Keratinocyte (primary cell): ENCODE measurements at places on chromosomes 16 and 17. TPM values are rescaled to one million over a fixed set of nuclear protein-coding genes. Genes with fewer than 3 reads are reported as not detected.
A peak's percentile ranks its signal among the peaks of the same experiment; 100 is the strongest.

CIBAR2 gene
- polyA plus RNA-seq = not detected in 3 replicates

RRAD gene
- 0.67 to 12.8 TPM (median 2.7 TPM) in 3 replicates for polyA plus RNA-seq

SLC6A2 gene
- 0.10 to 0.97 TPM (median 0.20 TPM) in 3 replicates for polyA plus RNA-seq

DNA sequence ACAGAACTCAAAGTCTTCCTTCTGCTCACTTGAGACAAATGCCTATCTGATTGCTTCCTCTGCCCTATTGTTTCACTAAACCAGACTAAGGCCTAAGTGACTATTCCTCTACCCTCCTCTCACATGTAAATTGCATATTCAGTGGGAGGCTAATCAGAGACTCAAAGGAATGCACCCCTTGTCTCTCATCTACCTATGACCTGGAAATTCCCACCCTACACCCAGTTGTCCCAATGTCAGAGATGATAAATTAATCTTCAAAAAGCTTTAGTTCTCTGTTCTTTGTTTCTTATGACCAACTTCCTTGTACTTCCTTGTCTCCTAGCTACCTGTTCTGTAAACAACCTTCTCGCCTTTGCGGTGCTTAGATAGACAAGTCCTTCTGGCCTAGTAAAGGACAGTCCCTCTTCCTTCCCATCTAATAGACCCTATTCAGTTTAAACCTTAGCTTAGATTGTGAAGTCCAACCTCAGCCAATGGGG is 76.0 kb downstream of the EMP2 start:
- no peak for DNase-seq

DNA sequence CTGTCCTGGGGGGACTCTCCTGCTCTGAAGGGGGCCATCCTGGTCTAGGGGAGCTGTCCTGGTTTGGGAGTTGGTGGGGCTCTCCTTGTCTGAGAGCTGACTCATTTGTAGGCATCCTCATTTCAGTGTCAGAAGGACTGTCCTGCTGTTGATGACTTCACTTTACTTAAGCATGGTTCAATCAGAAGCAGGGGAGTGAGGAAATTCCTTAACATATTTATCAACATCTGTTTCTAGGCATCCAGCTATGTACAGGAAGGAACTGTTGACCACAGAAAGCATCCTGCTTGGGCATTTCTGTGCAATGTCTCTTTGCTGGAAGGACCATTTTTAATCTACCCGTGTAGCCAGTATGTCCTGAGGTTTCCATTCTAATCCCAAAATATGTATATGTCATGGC is 502.7 kb upstream of the HSBP1 start:
- DNase-seq = peak; percentile 11

DNA sequence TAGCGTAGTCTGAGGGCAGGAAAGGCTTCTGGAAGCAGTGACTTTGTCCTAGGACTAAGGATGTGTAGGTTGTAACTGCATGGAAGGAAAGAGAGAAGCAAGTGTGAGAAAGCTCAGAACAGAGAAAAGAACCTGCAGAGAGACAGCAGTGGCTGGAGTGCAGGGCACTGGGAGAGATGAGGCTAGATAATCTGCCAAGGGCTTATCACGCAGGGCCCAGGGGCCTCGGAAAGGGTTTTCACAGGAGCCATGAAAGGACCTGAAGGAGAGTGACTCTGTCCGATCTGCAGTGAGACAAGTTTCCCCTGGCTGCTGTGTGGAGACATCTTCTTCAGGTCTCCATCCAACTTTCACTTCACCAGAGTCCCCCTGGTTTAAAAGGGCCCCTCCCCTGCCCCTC is 7.1 kb upstream of the SRCAP start:
- DNase-seq = no peak

- DNase-seq = no peak
These were observed 456 bp downstream of the SMURF2 start for GRCh38 chr17:64661726-64661975.

DNA sequence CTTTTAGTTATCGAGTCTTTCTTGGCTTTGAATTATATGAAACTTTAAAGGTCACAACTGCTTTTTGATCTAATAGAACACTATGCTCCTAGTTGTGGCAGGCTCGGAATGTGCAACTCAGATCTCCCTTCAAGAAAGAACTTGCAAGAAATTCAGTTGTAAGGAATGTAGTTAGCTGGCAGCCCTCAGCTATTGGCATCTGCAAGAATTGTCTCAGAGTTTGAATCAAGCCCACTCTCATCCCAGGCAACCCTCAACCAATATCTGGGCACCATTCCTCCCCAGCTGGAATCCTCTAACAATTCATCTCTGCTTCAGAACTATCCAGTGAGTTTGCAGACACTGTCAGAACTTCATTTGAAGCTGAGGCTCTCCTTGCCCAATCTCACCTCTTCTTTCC is 447.2 kb downstream of the KIF2B start:
- DNase-seq = peak; percentile 79

- no peak for DNase-seq
These were observed 7.4 kb upstream of the TMEM220 start for GRCh38 chr17:10737168-10737622.

DNA sequence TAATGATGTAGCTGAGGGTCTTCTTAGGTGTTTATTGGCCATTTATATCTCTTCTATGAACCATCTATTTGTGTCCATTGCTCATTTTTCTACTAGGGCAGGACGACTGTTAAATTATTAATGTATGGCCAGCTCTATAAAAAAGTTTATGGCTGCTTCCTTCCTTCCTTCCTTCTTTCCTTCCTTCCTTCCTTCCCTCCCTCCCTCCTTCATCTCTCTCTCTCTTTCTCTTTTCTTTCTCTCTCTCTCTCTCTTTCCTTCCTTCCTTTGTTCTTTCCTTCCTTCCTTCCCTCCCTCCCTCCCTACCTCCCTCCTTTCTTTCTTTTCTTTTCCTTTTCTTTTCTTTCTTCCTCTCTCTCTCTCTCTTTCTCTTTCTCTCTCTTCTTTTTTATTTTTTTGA is 17.2 kb upstream of the NDEL1 start:
- DNase-seq = no peak

- no peak for DNase-seq
These were observed 163.5 kb downstream of the CCT6B start for GRCh38 chr17:34797720-34798119.

DNA sequence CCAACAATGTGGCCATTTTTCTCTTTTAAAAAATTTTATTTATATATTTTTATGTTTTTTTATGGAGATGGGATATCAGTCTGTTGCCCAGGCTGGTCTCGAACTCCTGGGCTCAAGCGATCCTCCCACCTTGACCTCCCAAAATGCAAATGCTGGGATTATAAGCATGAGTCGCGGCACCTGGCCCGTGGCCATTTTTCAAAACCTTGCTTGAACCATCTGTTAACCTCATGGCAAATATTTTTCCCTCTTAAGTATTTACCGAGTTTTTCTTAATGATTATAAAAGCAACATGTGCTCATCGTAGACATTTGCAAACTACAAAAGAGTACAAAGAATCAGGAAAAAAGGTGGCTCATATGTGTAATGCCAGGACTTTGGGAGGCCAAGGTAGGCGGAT is 127.6 kb downstream of the ABCC6 start:
- DNase-seq = no peak

GRCh38 chr16:50862818-50863643 is 121.1 kb downstream of the CYLD start:
- DNase-seq = no peak

GRCh38 chr16:16096121-16096857 is 127.0 kb downstream of the ABCC6 start:
- DNase-seq = no peak

- no peak for DNase-seq
These were observed 2.8 kb downstream of the PRKAR1A start for GRCh38 chr17:68514831-68515635.

DNA sequence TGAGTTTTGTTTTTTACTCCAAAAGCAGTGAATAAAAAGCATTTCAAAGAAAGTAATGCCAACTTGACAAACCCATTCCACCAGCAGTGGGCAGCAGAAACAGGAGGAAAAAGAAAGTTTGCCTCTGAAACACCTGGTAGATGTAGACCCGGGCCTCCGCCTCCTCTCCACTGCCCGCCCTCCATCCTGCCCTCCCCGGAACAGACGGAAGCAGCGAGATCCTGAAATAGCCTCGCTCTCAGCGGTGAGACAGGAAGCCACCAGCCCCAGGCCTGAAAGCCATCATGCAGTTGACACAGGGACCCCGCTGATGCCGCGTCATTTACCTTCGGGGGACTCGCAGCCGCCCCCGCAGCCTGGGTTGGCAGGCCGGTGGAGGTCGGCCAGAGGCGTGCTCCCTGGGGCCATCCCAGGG is 67.8 kb downstream of the C16orf78 start:
- no peak for DNase-seq

DNA sequence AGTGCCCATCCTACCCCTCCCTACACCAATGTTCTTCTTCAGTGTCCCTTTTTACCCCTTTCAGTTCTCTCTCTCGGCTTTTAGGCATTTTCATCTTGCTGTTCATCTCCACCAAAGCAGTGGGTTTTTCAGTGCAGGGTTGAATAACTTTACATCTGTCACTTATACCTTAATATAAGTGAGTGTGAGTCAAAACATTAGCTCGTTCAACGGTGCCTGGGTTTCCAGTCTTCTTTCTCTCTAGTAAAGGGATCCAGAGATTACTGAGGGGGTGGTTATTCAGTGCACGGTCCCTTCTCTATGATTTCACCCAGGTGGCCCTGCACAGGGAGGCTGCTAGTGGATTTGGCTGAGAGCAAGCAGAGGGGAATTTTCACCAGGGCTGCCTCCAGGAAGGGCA is 210.6 kb upstream of the CDH5 start:
- no peak for DNase-seq

DNA sequence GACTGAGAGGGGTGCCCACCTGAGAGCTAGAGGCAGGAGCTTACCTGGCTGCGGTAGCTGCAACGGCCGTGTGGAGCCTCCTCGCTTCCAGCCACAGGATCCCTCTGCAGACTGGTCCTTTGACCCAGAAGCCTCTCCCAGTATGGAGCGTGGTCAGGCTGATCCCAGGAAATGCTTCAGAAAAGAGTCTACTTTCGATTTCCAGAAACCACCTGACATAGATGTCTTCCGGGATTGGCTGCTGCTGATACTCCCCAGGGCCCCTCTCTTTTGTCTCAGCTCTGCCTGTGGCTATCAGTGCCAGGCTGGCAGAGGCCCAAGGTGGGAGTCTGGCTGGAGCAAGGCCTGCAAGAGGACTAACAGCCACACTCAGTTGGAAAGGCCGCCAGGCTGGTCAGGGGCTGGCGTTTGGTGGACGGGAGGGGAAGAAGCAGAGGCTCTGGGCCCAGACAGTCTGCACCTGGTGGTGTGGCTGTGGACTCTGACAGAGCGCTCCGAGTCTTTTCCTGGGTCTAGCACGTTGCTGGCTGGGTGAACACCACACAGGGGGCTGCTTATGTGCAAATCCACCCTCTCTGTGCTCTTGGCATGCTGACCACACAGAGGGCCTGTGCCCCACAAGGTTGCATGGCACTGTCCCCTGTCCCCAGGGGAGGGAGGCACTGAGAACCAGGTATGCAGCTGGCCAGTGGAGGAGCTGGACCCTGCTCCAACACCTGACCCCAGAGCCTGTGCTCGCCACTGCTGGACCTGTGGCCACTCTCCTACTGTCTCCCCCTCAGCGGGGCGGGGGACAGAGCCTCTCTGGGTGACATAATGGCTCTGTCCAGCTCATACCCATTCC is at the start of gene LGALS3BP:
Gene LGALS3BP, minus strand, starts transcription at position 144 of the 844 bp plus-strand sequence. CDS start 2,732 bp downstream, outside the sequence.
- no peak for DNase-seq

DNA sequence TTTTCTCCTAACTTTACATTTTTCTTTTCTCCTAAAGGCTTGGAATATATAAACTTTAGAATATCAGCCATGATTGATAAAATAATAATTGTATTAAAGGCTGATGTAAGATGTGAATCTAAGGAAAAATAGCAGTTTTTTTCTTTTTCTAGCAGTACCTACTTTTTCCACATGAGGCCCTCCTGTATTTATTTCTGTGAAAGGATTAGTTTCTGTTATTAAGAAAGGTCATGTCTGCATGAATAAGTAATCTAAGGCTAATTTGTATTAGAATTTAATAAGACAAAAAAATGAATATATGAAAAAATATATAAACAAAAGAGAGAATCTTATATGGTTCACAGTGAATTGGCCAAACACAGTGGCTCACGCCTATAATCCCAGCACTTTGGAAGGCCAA is 85.3 kb downstream of the STXBP4 start:
- DNase-seq = no peak

GRCh38 chr16:67531247-67531646 is 2.6 kb downstream of the RIPOR1 start:
- DNase-seq = no peak

- no peak for DNase-seq
These were observed 123.5 kb downstream of the USP31 start for GRCh38 chr16:23025692-23026307.

DNA sequence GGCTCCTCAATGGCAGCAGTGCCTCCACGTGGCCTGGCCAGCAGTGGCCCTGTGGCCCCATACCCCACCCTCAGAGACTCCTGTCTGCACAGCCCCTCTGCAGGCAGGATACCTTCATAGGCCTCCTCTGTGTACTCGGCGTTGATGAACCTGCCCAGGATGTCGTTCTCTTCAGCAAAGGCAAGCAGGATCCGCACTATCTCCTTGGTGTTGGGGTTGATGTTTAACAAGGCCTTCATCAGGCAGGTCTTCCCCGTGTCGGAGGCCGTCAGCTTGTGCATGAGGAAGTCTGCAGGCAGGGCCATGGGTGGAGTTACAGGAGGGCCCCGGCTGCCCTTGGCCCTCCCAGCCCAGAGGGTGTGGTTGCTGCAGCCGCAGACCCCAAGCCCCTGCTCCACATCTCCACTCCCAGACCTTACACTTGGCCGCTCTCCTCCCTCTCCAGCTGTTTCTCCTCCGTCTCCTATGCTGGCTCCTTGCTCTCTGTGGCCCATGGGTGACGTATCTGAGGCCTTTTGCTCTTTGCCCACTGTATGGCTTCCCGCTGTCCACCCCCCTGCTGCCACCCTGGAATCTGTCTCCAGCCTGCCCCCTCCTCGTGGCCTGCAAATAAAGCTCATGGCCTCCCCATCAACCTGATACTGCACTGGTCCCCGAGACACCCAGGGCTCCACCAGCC is 15.1 kb downstream of the TRPV3 start:
- no peak for DNase-seq

GRCh38 chr17:32259586-32259985 is 6.0 kb upstream of the RHBDL3 start:
- no peak for DNase-seq

- no peak for DNase-seq
These were observed 63.2 kb upstream of the SLC12A3 start for GRCh38 chr16:56801762-56802161.

- no peak for DNase-seq
These were observed 90.9 kb downstream of the MYH11 start for GRCh38 chr16:15765880-15766279.

GRCh38 chr16:19033761-19034160 is 33.7 kb upstream of the COQ7 start:
- DNase-seq = no peak

DNA sequence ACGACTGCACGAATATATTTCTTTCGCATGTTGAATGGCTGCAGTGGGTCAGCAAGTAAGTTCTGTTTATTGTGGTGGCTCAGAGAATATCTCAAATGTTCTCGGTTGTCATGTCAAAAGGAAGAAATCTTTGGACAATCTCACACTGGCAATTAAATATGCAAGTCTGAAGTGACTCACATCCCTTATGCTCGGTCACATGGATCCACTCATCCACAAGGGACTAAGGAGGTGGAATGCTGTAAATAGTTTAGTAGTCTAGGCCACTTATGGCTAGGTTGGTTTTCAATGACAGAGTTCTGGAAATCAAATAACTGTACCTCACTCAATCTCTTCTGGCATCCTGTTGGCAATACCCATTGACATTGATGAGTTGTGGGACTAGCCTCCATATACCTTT is 33.0 kb upstream of the PMP22 start:
- DNase-seq = no peak
